HCT116 (cell line): ENCODE measurements at places on chromosomes 6 and 20.
A peak's percentile ranks its signal among the peaks of the same experiment; 100 is the strongest.

- no peak for DNase-seq
Observed at GRCh38 chr20:59176812-59177211, 13.2 kb downstream of the ZNF831 start.

GRCh38 chr6:44342052-44342451 is 398 bp upstream of the SPATS1 start:
- no peak for DNase-seq

DNA sequence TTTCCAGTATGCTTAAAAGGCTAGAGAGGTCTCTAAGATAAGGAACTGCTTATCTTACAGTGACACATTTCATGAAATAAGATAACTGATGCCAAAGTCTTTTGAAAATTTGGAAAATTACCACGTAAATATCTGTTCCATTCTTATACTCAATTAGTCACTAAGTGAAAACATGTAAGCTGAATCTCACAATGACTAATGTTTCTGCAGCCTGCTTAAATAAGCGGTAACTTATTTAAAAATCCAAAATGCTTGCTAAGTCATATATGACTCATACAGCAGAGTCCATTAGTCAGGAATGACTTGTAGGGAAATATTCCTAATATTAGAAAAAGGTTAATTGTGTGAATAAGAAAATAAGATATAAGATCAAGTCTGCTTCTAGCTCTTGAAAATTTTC is 27.8 kb upstream of the LGSN start:
- DNase-seq: peak; percentile 49

GRCh38 chr6:152642578-152643375 is 5.6 kb upstream of the SYNE1 start:
- peak; percentile 53 for DNase-seq

GRCh38 chr6:44304282-44305199 is 8.6 kb downstream of the AARS2 start:
- DNase-seq: peak; percentile 10

- DNase-seq: no peak
Observed at GRCh38 chr6:25485821-25486534, 166.0 kb upstream of the SCGN start.

GRCh38 chr20:34334654-34335407 is 28.2 kb upstream of the ITCH start:
- DNase-seq: no peak

DNA sequence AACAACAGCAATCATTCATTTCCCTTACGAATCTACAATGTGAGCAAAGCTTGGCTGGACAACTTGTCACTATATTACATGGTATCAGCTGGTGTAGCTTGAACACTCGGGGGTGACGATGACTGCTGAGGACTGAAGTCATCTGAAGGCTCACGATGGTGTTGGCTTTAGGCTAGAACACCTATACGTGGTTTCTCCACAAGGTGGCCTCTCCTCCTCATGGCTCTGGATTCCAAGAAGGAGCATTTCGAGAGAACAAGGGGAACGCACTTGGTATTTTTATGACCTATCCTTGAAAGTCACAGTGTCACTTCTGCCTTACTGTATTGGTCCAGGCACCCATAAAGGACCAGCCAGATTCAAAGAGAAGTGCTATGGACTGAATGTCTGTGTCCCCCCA is 37.5 kb upstream of the ADGRF1 start:
- DNase-seq: no peak

DNA sequence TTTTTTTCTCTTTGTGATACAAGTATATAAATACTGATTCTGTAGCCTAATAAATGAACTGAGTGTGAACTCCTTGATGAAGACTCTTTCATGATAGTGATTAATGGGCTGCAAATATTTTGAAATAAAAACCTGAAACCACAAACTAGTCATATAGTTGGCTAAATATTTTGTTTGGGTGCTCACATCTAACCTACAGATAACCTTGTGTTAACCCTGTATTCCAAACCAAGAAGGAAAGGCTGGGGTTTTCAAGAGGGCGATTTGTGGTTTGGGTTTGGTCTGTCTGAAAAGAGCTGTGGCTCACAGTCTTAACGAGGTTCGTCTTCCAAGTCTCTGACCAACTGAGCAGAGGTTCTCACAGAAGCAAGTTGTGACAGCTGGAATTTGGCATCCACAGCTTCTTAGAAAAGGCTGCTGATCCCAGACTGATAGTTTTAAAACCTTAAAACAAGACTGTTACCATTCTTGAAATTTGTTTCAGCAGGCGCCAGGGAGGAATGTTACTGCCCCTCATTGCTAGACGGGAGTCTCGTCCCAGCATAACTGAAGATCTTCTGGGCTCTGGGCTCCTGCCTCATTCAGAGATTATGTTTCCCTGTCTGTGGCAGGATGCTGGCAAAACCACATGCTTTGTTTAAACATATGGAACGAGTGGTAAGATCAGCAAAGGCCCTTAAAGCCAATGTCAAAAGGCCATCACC is 736.4 kb upstream of the MARCKS start:
- peak; percentile 73 for DNase-seq

- DNase-seq: no peak
Observed at GRCh38 chr20:4369798-4370124, 351.9 kb upstream of the PRND start.

DNA sequence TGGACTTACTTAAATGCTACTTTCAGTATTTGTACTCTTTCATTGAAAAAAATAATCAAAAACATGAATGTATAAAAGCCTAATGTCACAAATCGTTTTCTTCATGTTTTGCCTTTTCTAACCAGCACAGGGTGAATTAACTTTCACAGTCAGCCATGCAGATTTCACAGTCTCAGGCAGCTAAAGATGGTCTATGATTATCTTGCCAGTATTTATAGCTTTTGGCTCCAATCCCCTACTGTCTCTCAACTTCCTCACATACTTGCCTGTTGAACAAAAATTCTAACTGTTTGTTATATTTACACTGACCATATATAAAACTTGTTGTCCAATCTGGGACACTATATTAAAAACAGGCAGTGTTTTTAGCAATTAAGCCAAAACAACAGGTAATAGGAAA is 358.2 kb downstream of the ARHGAP18 start:
- DNase-seq: no peak

DNA sequence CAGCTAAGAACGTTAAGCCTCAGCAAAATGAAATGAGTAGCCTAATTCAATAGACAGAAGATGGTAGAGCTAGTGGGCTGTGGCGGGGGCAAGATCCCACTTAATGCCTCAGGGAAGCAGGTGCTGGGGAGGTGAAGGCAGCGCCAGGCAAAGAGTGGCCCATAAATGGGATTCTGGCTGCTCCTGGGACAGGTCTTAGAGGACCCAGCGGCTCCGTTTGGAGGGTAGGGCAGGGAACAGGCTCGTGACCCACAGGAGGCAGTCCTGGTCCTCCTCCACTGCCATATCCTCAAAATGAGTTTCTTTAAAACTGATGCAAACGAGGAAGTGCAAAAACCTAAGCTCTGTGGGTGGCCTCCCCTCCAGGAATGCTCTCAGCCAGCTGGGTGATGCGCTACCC is 32.7 kb downstream of the SAYSD1 start:
- DNase-seq: no peak

GRCh38 chr6:41723530-41724227 is 11.7 kb downstream of the TFEB start:
- DNase-seq: no peak

DNA sequence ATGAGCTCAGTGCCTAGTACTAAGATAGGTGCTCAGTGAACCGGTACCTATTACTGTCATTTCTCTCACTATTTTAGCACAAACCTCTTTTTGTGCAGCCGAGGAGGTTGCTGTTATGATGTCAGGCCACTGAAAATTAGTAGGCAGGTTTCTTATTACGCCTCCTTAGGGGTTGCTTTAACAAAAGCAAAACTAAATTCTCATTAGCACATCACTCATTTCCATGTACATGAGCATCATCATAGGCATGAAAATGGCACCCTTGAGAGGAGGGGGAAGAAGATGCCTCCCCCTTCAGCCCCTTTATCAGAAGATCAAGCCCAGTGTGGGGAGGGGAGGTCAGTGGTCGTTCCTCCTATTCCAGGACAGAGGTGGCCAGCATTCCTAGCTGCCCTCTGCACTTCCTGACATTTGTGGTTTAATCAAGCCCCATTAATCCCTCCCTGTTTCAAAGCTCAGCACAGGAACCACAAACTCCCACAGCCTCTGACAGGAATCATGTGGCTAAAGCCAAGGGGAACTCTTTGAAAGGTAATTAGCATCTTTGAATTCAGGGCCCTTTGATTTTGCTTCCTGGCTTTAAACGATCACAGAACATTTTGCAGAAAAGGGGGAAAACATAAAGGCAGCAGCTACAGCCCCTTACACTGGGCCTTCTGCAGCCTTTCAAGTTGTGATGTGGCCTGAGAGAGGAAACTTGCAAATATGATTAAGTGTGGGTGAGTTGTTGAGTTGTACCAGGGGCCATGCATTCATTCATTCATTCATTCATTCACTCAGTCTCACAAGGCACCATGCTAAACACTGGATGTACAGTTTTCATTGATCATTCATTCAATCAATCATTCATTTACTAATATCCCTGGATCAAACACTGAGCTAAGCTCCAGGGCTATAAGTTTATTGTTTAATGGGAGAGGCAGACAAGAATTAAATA is 31.9 kb upstream of the PSMF1 start:
- no peak for DNase-seq

GRCh38 chr6:168448243-168448855 is 7.4 kb downstream of the SMOC2 start:
- DNase-seq: no peak

DNA sequence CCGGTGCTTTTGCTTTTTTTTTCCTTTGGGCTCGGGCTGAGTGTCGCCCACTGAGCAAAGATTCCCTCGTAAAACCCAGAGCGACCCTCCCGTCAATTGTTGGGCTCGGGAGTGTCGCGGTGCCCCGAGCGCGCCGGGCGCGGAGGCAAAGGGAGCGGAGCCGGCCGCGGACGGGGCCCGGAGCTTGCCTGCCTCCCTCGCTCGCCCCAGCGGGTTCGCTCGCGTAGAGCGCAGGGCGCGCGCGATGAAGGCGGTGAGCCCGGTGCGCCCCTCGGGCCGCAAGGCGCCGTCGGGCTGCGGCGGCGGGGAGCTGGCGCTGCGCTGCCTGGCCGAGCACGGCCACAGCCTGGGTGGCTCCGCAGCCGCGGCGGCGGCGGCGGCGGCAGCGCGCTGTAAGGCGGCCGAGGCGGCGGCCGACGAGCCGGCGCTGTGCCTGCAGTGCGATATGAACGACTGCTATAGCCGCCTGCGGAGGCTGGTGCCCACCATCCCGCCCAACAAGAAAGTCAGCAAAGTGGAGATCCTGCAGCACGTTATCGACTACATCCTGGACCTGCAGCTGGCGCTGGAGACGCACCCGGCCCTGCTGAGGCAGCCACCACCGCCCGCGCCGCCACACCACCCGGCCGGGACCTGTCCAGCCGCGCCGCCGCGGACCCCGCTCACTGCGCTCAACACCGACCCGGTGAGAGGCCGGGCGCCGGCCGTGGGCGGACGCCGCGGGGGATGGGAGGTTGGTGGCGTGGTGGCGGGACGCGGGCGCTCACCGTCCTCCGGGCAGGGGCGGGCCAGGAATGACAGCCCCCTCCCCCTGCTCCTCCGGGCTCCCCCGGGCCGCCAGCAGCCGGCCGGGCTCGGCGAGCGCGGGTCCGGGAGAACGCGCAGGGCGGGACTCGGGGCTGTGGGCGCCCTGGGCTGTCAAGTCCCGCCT is 606 bp downstream of the ID4 start:
- no peak for DNase-seq

- no peak for DNase-seq
Observed at GRCh38 chr6:107793191-107793590, 30.9 kb downstream of the SCML4 start.

GRCh38 chr6:16825784-16826183 is 64.5 kb upstream of the ATXN1 start:
- DNase-seq: no peak

DNA sequence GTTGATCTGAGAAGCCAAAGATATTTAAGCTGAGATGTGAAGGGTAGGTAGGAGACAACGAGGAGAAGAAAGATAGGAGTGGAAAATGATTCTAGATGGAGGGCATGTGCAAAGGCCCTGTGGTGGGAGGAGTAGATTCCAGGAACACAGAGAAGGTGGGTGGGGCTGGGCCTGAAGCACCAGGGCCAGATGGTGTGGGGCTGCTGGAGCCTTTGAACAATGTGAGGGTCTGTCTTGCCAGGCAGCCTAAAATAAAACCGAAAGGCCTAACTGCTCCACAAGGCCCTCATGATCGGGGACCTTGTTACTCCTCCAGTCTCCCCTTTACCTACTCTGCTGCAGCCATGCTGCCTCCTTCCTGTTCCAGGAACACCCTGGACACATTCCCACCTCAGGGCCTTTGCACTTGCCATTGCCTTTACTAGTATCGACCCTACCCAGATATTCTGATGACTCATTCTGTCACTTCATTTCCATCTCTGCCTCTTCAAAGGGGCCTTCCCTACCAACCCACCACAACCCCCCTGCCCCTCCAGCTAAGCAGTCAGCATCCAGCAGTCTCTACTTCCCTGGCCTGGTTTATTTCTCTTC is 20.0 kb downstream of the FAM110A start:
- DNase-seq: no peak

DNA sequence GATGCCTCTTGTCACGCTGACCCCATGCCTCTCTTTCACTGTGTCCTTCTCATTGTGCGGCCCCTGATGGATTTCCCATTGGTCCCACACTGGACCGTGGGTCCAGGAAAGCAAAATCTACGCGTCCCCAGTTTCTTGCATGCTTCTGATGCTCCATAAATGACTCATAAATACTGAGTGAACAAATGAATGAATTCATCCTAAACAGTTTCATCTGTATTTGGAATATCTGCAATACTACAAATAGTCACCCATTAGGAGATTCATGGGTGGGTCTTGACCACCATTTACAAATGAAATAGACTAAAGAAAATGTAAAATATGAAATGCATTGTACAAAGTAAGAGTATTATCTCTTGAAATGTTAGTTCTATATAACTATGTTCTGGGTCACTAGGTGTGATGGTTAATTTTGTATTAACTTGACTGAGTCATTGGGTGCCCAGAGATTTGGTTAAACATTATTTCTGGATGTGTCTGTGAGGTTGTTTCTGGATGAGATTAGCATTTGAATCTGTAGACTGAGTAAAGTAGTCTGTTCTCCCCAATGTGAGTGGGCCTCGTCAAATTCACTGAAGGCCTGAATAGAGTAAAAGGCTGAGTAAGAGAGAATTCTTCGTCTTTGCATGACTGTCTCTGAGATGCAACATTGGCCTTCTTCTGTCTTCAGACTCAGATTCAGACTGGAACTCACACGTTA is 448.7 kb downstream of the PREX1 start:
- no peak for DNase-seq

GRCh38 chr20:59561228-59561605 is 43.1 kb upstream of the PHACTR3 start:
- DNase-seq: no peak

- DNase-seq: no peak
Observed at GRCh38 chr6:129015721-129016120, 132.8 kb downstream of the LAMA2 start.

DNA sequence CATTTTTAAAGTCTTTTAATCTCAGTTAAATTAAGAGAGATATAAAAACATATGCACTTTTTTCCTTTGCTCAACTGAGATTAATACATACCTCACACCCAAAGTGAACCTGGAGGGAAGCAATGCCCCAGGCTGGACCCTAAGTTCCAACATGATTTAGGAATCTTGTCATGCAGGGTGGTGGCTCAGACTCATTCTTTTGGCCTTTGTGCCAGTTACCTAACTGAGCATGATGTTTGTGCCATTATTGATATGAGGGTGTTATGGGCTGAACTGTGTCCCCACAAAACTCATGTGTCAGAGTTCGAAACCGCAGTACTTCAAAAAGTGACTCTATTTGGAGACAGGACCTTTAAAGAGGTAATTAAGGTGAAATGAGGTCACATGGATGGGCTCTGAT is 188.0 kb downstream of the ARHGAP18 start:
- no peak for DNase-seq
